Ammon's horn (tissue), 1 donor: ENCODE measurements at places on chromosomes 1 and 21.

- no peak for DNase-seq
These were observed 2.2 kb downstream of the ZC3H12A start for GRCh38 chr1:37476460-37477197.

DNA sequence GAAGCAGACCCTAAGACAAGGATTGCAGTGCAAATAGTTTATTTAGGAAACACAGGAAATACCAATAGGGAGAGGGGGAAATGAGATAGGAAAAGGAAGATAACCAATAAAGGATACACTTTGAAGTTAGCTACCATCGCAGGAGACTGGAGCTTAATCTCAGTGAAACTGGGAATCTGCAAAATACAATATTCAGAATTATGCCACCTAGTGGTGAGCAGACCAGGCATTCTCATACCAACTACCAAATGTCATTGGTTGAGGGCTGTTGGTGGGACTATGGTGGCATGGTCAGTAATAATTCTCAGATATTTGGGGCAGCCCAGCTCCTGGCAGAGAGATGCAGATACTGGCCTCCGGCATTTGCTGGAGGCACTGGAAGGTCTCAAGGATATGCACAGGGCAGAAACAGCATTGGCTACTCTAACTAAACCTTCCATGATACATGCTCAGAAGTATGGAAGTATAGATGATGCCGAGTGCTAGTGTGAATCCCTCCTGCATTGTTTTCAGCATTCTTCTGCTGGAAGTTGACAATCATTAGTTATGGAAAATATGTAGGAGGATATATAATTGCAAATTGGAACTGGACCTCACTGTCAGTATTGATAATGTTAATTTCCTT is 11.8 kb upstream of the ZFP69B start:
- DNase-seq: peak; percentile 52

GRCh38 chr1:15992582-15993500 is 11.2 kb upstream of the SRARP start:
- no peak for DNase-seq

- peak; percentile 7 for DNase-seq
These were observed 127.2 kb downstream of the ZSCAN20 start for GRCh38 chr1:33599516-33600115.

GRCh38 chr1:111961016-111961415 is 28.5 kb downstream of the KCND3 start:
- peak; percentile 35 for DNase-seq

- no peak for DNase-seq
These were observed 6.8 kb upstream of the CHIA start for GRCh38 chr1:111283838-111284237.

DNA sequence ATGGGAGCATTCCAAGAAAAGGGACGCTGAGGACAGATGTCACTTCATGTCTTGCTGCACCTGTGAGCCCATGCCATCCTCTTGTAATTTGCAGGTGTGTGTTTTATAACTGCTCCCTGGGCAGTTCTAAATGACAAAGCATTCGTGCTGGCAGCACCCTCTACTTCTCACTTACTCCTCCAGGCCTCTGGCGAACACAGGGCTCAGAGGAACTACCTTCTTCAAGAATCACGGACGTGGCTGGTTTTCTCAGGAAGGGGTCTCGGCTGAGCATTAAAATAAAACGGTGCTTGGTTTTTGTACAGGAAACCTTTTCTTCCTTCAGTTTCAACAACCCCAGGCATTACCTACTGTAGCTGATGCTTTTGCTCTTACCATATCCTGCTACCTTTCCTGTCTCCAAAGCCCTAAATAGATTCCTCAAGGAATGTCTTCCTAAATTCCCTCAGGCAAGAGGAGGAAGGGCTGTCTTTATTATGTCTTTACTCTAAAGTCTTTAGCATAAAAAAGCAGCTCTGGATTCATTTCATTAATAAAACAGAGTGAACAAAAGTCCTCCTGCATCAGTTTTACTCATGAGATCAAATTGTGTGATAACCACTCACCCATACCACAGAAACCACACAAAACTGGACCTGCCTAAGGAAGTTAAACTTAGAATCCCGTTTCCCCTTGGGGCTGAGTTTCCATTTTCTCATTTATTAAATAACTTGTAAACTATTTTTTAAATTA is 79.0 kb upstream of the MAP10 start:
- DNase-seq: no peak

GRCh38 chr1:235207209-235207565 is 46.1 kb upstream of the RBM34 start:
- DNase-seq: no peak

- no peak for DNase-seq
These were observed 19.6 kb downstream of the LPAR3 start for GRCh38 chr1:84873366-84873765.

GRCh38 chr1:60978421-60979357 is 103.7 kb upstream of the NFIA start:
- no peak for DNase-seq

DNA sequence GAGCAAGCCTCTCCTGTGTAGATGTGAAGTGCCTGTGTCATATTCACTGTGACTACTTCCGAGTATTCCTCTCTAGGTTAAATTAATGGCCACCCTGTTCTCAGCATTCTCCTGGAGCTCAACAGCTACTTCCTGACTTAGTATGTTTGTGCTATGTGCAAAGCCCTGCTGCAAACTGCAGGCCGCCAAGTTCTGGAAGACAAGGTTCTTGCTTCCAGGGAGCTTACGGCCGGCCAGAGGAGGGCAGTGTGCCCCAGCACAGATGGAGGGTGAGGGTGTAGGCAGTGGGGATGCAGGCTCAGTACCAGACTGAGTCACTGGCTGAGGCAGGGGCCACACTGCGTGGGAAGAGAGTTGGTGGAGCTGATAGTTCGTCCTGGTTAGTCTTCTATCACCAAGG is 43.2 kb downstream of the ELK4 start:
- peak; percentile 68 for DNase-seq

GRCh38 chr1:60488847-60489246 is 415.3 kb upstream of the C1orf87 start:
- DNase-seq: no peak

DNA sequence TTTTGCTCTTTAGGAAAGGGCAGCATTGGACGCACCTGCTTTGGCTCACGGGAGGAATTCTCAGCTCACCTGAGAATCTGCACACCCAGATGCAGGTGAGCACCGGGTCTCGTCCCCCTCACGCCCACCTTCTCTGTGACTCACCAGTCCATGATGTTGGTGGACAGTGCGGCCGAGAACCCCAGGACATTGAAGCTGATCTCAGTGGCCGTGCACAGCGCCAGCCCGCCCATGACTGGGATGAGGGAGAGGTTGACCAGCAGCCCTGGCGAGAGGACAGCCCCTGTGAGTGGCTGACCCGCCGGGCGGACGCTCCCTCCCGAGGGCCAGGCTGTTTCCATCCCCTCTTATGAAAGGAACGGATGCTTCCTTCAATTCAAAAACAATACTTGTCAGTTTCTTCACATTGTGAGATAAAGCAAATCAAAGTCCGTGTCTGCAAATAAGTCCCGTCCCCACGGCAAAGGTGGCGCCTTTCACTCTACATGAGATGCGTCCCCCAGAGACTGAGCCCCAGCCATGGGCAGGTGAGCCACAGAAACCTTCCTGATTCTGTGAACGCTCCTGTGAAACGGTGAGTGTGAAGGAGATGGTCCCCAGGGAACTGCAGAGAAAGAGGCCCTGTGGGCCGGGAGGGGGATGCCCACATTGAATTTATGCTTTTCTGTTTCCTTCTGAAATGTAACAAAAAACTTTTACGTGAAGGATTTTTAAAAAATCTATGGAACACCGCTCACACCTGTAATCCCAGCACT is 12.7 kb upstream of the CDK11B start:
- DNase-seq: no peak

- no peak for DNase-seq
These were observed 5.2 kb upstream of the NGF start for GRCh38 chr1:115343200-115343737.

- no peak for DNase-seq
These were observed 3.5 kb downstream of the FUBP1 start for GRCh38 chr1:77975386-77975785.

DNA sequence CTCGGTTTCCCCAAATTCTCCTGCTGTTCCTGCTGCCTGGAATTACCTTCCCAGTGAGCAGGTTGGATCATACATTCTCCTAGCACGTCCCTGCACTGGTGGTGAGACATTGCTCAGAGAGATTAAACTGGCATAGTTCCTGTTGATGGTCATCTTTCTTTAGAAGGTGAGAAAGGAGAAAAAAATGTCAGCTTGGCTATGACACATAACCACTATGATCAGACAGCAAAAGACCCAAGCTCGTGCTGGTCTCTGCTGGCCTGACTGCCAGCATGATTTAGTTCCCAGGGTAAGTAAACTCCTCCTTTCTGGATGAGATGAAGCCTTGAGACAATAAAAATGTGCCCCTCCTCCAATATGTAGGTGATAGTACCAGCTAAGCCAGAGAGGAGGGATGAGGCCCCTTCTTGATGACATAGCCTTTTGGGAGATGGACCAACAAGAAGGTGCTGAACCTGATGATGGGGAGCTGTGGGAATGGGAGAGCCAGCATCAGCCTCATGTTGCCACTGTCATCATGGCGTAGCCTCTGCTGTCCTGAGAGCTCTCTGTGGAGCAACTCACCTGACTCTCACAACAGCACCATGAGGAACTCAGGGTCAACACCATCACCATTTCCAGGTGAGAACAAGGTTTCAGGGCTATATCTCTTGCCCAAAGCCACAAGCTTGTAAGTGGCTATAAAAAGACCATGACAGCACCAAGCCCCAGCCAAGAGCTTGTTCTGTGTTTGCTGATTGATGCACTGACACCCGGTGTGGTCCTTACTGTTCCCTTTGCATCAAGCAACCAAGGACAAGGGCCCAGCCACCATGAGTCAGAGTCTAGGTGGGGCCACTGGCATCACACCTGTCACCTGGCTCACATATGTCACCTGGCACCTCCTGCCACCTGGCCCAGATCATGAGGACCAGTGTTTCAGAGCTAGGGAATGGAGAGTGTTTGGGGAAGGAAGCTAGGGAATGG is 200.0 kb downstream of the MATN1 start:
- no peak for DNase-seq

- no peak for DNase-seq
These were observed 17.6 kb upstream of the ALDH4A1 start for GRCh38 chr1:18919956-18920355.

GRCh38 chr1:109487261-109487660 is 3.6 kb downstream of the ATXN7L2 start:
- no peak for DNase-seq

DNA sequence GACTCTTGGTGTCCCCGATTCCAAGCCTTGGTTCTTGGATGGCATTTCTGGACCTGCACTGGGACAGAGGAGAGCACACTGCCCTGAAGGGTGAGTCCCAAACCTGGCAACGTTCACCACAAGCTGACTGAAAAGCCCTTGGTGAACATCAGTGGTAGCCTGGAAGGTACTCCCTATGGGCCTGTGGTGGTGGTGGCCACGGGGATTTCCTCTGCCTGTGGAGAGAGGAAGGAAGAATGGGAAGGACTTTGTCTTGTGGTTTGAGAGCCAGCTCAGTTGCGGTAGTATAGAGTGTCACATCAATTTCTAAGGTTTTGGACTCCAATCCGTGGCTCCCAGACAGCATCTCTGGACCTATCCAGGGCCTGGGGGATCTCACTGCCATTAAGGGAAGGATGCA is 50.7 kb downstream of the DNAH14 start:
- no peak for DNase-seq

GRCh38 chr1:77406661-77407060 is 124.8 kb downstream of the AK5 start:
- DNase-seq: no peak

- peak; percentile 29 for DNase-seq
These were observed 23.0 kb downstream of the TATDN3 start for GRCh38 chr1:212814537-212815334.
